ENCODE measurements at places on chromosomes 2 and 18. TPM values are rescaled to one million over a fixed set of nuclear protein-coding genes. Genes with fewer than 3 reads are reported as not detected.

DNA sequence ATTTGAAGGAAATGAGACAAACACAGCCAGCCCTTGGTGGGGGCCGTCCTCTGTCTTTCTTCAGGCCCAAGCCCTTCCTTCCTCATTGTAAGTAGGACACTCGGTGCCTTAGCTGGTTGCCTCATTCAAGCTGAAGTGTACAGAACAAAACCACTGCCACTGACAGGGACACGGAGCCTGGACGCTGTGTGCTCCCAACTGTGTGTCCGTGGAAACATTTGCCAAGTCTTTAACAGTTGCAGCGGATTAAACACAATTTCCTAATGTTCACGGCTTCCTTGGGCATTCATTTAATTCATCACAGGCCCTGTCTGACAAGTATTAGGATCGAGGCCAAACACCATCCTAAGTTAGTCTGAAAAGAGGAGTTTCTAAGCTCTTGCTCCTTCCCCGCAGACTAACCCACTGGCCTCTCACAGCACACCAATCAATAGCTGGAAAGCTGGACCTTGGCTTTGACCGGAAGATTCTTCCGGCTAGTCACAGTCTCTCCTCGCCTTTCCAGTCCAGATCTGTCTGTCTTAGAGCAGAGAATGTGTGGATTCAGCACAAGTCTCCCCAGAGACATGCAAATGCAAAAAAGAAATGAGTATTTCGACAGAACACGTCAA is 68.7 kb upstream of the ACSL3 start:
- peaks cover 74% of the 10 kb centered on the region for H3K4me1 ChIP-seq
- no peaks in the 10 kb centered on the region for H3K36me3 ChIP-seq
- no peaks in the 10 kb centered on the region for H3K27me3 ChIP-seq
- peak; percentile 89 for DNase-seq

DNA sequence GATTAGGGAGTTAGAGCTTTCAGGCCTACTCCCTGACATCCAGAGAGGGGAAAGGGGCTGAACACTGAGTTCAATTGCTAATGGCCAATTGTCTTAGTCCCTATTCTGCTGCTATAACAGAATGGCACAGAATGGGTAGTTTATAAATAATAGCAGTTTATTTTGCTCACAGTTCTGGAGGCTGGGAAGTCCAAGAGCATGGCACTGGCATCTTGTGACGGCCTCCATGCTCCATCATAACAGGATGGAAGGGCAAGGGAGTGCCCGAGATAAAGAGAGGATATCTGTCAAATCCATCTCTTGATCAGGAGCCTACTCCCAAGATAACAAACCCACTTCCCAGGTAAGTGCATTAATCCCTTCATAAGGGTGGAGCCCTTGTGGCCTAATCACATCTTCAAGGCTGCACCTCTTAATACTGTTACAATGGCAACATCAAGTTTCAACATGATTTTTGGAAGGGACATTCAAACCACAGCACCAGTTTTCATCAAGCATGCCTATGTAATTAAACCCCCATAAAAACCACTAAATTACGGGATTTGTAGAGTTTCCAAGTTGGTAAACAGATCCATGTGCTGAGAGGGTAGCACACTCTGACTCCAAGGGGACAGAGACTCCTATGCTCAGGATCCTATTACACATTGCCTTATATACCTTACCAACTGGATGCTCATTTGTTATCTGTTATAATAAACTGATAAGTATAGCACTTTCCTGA is 44.6 kb downstream of the BAZ2B start:
- no peaks in the 10 kb centered on the region for H3K36me3 ChIP-seq
- H3K4me1 ChIP-seq: no peaks in the 10 kb centered on the region
- no peak overlapping the region for H3K4me3 ChIP-seq
- H3K27ac ChIP-seq: no peak overlapping the region
- H3K27me3 ChIP-seq: no peaks in the 10 kb centered on the region
- no peak for DNase-seq

Gene KCNIP3
- polyA plus RNA-seq: 1.8 TPM

DNA sequence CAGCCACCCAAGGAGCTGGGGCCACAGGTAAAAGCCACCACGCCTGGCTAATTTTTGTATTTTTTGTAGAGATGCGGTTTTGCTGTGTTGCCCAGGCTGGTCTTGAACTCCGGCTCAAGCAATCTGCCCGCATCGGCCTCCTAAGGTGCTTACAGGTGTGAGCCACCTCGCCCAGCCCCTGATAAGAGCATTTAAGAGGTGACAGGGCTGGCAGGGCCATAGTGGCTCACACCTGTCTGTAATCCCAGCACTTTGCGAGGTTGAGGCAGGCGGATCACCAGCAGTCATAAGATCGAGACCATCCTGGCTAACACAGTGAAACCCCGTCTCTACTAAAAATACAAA is 9.0 kb upstream of the CNNM3 start:
- no peak for DNase-seq
- H3K4me3 ChIP-seq: no peak overlapping the region
- H3K36me3 ChIP-seq: peaks cover 13% of the 10 kb centered on the region
- H3K4me1 ChIP-seq: peaks cover 3% of the 10 kb centered on the region
- H3K27me3 ChIP-seq: no peaks in the 10 kb centered on the region

- H3K36me3 ChIP-seq: no peaks in the 10 kb centered on the region
- DNase-seq: no peak
- H3K4me3 ChIP-seq: no peak overlapping the region
- no peak overlapping the region for H3K27ac ChIP-seq
- no peaks in the 10 kb centered on the region for H3K4me1 ChIP-seq
These were observed 243.4 kb downstream of the SLC8A1 start for GRCh38 chr2:40208463-40208862.

DNA sequence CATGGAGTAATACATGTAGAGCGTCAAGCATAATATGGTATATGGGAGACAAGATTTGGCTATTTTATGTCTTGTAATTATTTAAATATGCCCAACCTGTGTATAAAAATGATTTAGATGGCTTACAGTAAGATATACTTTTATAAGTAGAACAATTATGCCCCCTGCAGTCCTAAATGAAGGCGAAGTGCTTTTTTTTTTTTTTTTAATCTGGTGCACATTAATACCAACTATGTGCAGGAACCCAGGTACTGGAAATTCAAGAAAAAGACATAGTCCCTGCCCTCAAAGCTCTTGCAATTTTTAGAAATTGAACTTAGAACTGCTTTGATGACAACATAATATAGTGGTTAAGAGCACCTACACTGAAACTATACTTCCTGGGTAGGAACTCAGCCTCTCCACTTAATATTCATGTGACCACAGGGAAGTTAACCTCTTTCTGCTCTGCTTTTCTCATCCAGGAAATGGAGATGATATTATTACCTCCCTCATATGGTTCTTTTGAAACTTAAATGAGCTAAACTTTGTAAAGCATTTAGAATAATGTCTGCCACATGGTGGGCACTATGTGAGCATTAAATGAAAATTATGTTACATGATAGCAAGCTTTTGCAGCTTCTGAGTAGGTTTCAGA is 38.1 kb downstream of the AFTPH start:
- H3K27ac ChIP-seq: no peak overlapping the region
- H3K36me3 ChIP-seq: no peaks in the 10 kb centered on the region
- DNase-seq: no peak
- no peak overlapping the region for H3K4me3 ChIP-seq
- no peaks in the 10 kb centered on the region for H3K27me3 ChIP-seq

GRCh38 chr2:143246815-143247744 is 117.9 kb downstream of the ARHGAP15 start:
- H3K27ac ChIP-seq: no peak overlapping the region
- no peaks in the 10 kb centered on the region for H3K27me3 ChIP-seq
- DNase-seq: no peak
- H3K4me1 ChIP-seq: no peaks in the 10 kb centered on the region
- H3K36me3 ChIP-seq: no peaks in the 10 kb centered on the region
- H3K4me3 ChIP-seq: no peak overlapping the region

DNA sequence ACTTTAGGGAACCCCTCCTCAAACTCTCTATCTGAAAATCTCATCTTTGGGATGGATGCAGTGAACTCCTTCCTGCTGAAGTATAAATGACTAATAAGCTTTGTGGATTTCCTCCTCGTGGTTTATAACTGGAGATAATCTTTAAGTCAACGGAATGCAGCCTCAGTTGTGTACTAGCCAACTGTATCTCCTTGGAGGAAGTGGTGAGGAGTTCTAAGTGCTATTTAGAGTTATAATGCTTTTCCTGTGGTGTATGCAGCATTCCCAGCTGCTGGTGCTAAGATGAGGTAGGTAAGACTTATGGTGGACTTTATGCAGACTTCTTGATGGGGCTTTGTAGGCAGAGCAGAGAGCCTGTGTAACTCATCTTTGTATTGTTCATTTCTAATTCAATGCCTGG is 90.9 kb downstream of the LYPD6B start:
- H3K27ac ChIP-seq: no peak overlapping the region
- no peaks in the 10 kb centered on the region for H3K4me1 ChIP-seq
- H3K36me3 ChIP-seq: no peaks in the 10 kb centered on the region
- DNase-seq: no peak

- H3K36me3 ChIP-seq: no peaks in the 10 kb centered on the region
- no peak for DNase-seq
- no peak overlapping the region for H3K27ac ChIP-seq
- no peak overlapping the region for H3K4me3 ChIP-seq
These were observed 68.3 kb downstream of the NDUFA10 start for GRCh38 chr2:239956818-239957261.

DNA sequence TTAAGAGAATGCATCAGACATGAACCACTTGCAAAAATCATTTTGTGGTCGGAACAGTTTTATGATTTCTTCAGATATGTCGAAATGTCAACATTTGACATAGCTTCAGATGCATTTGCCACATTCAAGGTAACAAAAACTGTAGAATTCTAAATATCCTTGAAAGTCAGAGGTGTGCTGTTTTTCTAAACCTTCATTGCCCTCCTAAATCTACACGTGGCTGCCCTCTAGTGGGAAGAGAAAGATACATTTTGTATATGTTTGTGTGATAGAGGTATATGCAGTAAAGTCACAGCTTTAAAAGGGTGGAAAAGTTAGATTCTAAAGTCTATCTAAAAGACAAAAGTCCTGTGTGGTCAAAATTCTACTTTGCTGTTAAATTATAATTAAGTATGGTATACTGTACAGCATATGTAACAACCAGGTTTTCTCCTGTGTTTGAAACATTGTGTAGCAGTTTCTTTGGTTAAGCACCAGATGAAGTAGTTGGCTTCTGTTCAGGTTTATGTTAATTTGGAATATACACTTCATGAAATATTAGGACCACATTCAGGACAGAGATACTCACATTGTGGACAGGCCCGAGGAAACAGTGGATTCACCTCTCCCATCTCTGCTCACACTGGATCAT is 65.9 kb upstream of the ITM2C start:
- no peak overlapping the region for H3K4me3 ChIP-seq
- peaks cover 18% of the 10 kb centered on the region for H3K36me3 ChIP-seq
- H3K27me3 ChIP-seq: no peaks in the 10 kb centered on the region

Gene CPS1
- 0.35 TPM for polyA plus RNA-seq

GRCh38 chr18:70293166-70293565 is 4.3 kb downstream of the SOCS6 start:
- no peak overlapping the region for H3K4me3 ChIP-seq
- DNase-seq: no peak
- no peaks in the 10 kb centered on the region for H3K27me3 ChIP-seq
- H3K36me3 ChIP-seq: no peaks in the 10 kb centered on the region
- H3K27ac ChIP-seq: no peak overlapping the region

Gene MAL
- polyA plus RNA-seq: 8.7 TPM

DNA sequence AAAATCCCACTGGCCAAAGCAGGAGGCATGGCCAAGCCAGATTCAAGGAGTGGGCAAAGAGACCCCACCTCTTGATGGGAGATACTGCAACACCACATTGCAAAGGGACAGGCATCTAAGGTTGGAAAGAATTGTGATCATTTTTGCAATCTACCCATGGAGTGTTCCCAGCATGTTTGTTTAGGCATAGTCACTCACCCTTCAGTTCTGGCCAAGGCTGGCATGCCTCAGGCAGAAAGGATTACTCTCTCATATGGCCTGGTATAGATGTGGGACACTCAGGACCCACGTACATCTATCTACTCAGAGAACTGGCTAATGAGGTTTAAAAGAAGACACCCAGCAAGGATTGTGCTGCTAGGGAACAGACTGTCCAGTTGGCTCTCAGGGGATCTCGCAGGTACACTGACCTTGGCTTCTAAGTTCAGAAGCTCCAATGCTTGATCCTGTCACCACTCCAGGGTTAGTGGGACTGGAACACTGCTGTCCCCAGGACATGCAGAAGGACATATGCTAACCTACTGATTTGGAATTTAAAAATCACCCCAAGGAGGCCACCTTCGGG is 183.7 kb downstream of the KLHL29 start:
- peaks cover 7% of the 10 kb centered on the region for H3K4me1 ChIP-seq
- H3K4me3 ChIP-seq: no peak overlapping the region
- no peaks in the 10 kb centered on the region for H3K27me3 ChIP-seq
- DNase-seq: no peak
- H3K36me3 ChIP-seq: no peaks in the 10 kb centered on the region
- H3K27ac ChIP-seq: no peak overlapping the region

GRCh38 chr2:74130211-74130995 is 17.3 kb downstream of the BOLA3 start:
- H3K27me3 ChIP-seq: peaks cover 14% of the 10 kb centered on the region
- DNase-seq: peak; percentile 22
- no peaks in the 10 kb centered on the region for H3K4me1 ChIP-seq
- H3K27ac ChIP-seq: no peak overlapping the region

Gene DCDC2C
- polyA plus RNA-seq: not detected

Gene GULP1
- 11.0 TPM for polyA plus RNA-seq

Gene MROH2A
- polyA plus RNA-seq: not detected

Data from lung (tissue), 17 donors.